ENCODE measurements at places on chromosomes 3 and 15. TPM values are rescaled to one million over a fixed set of nuclear protein-coding genes. Genes with fewer than 3 reads are reported as not detected.

The GOLGA8N gene
- 3.9 TPM for total RNA-seq

The FBXL2 gene
- 15.2 TPM for total RNA-seq

The FEZF2 gene
- not detected for total RNA-seq

The CFAP44 gene
- total RNA-seq, result 2.6 TPM

The NOX5 gene
- under 0.01 TPM for total RNA-seq

The FAM107A gene
- 9.6 TPM for total RNA-seq

The SKOR1 gene
- 0.07 TPM for total RNA-seq

The GP9 gene
- total RNA-seq, result not detected

DNA sequence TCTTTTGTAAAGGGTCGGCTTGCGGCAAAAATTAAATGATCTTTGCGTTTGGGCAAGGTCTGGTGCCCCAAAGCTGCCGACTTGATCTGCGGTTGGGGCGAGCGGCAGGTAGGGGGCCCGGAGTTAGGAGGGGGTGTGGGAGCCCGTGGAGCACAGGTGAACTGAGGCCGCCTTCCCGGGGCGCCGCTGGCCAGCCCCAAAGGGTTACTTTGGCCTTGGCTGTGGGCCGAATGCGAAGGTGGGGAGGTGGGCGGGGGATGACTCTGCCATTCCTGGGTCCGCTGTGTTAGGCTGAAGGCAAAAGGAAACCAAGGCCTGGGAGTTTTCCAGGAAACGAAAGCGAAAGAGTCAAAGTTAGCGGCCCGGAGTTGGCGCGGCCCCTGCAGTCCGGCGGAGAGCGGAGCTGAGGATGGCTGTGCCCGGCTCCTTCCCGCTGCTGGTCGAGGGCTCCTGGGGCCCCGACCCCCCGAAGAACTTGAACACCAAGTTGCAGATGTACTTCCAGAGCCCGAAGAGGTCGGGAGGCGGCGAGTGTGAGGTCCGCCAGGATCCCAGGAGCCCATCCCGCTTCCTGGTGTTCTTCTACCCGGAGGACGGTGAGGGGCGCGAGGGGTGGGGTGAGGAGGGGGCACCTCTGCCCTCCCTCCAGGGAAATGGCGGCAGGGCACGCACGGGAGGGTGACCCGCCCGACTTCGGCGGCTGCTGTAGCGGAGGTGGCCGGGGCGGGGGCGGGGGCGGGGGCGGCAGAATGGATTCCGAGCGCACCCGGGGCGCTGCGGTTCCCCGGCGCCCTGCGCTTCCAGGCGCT is at the start of gene PARP14:
Gene PARP14 (plus strand): TSS at position 365 of the 809 bp plus-strand sequence. CDS start 45 bp downstream, at position 410.
- DNase-seq, result peak; percentile 32

- DNase-seq, result no peak
Measured at GRCh38 chr15:70752193-70752635, 11.1 kb downstream of the UACA start.

GRCh38 chr3:8416965-8417364 is 84.7 kb upstream of the LMCD1 start:
- no peak for DNase-seq

GRCh38 chr3:194369522-194370279 is at the start of gene LRRC15:
Gene LRRC15, minus strand, starts transcription at chr3:194369743. Its CDS starts 8,700 bp downstream, at chr3:194361043.
- DNase-seq, result no peak

GRCh38 chr3:179716811-179717210 is 64.0 kb downstream of the USP13 start:
- DNase-seq, result no peak

- no peak for DNase-seq
Measured at GRCh38 chr3:175558261-175558660, 699.1 kb downstream of the NAALADL2 start.
